ENCODE measurements at places on chromosomes 13 and 19.
A peak's percentile ranks its signal among the peaks of the same experiment; 100 is the strongest.

GRCh38 chr19:3969435-3970312 is 1.2 kb downstream of the DAPK3 start:
- peak overlapping the region; percentile 94 for H3K27ac ChIP-seq
- H3K4me1 ChIP-seq, result peaks cover 30% of the 10 kb centered on the region
- DNase-seq, result peak; percentile 96
- H3K36me3 ChIP-seq, result peaks cover 38% of the 10 kb centered on the region

GRCh38 chr19:19256072-19256969 is 16.8 kb downstream of the TM6SF2 start:
- no peak overlapping the region for H3K4me3 ChIP-seq
- H3K27ac ChIP-seq, result no peak overlapping the region
- no peaks in the 10 kb centered on the region for H3K36me3 ChIP-seq
- H3K27me3 ChIP-seq, result peaks cover 18% of the 10 kb centered on the region
- peak; percentile 82 for DNase-seq
- no peaks in the 10 kb centered on the region for H3K4me1 ChIP-seq

- H3K27ac ChIP-seq, result no peak overlapping the region
- H3K4me1 ChIP-seq, result no peaks in the 10 kb centered on the region
- DNase-seq, result no peak
- no peaks in the 10 kb centered on the region for H3K27me3 ChIP-seq
Observed at GRCh38 chr13:74794582-74794981, 660.4 kb upstream of the KLF12 start.

DNA sequence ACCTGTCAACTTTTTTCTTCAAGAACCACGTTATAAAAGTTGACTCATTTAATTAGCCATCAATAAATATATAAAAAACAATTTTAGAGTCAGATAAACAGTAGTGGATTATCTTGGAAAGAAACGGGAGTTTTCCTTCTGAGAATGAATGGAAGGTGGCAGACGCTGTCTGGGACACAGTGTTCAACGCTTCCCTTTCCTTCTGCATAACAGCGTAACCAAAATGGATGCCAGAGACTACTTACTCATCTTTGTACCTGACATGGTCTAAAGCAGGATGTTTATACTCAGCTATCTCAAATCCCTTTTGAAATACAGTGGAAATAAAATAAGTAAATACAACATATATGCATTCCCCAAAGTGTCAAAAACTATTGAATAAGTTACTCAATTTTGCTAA is 195.2 kb downstream of the LHFPL6 start:
- no peaks in the 10 kb centered on the region for H3K36me3 ChIP-seq
- H3K4me1 ChIP-seq, result peaks cover 27% of the 10 kb centered on the region
- no peaks in the 10 kb centered on the region for H3K27me3 ChIP-seq
- no peak overlapping the region for H3K27ac ChIP-seq
- no peak for DNase-seq
- no peak overlapping the region for H3K4me3 ChIP-seq

- H3K4me3 ChIP-seq, result no peak overlapping the region
- DNase-seq, result peak; percentile 65
- peaks cover 25% of the 10 kb centered on the region for H3K4me1 ChIP-seq
- H3K36me3 ChIP-seq, result no peaks in the 10 kb centered on the region
- no peak overlapping the region for H3K27ac ChIP-seq
Observed at GRCh38 chr13:43360892-43361610, 337.7 kb downstream of the DNAJC15 start.

GRCh38 chr13:90015565-90016507 is 1331.7 kb upstream of the MIR17HG start:
- DNase-seq, result no peak
- no peaks in the 10 kb centered on the region for H3K36me3 ChIP-seq
- no peak overlapping the region for H3K4me3 ChIP-seq
- H3K4me1 ChIP-seq, result no peaks in the 10 kb centered on the region

DNA sequence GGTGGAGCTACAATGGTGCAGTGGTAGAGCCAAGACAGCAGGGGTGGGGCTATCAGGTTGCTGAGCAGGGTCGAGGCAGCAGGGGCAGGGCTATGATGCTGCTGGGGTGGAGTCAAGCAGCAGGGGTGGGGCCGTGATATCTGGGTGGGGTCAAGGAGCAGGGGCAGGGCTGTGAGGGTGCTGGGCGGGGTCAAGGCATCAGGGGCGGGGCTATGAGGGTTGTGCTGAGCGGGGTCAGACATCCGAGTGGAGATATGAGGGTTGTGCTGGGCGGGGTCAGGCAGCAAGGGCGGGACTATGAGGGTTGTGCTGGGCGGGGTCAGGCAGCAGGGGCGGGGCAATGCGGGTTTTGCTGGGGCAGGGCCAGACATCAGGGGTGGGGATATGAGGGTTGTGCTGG is 14.7 kb downstream of the HCN2 start:
- no peaks in the 10 kb centered on the region for H3K36me3 ChIP-seq
- no peaks in the 10 kb centered on the region for H3K27me3 ChIP-seq
- DNase-seq, result no peak
- H3K4me3 ChIP-seq, result no peak overlapping the region
- H3K4me1 ChIP-seq, result no peaks in the 10 kb centered on the region

GRCh38 chr13:24167666-24168391 is 7.3 kb downstream of the SPATA13 start:
- DNase-seq, result no peak
- H3K36me3 ChIP-seq, result no peaks in the 10 kb centered on the region
- H3K27ac ChIP-seq, result peak overlapping the region; percentile 50
- H3K4me3 ChIP-seq, result no peak overlapping the region
- peaks cover 3% of the 10 kb centered on the region for H3K4me1 ChIP-seq

GRCh38 chr19:441213-441836 is 19.5 kb downstream of the SHC2 start:
- H3K4me3 ChIP-seq, result no peak overlapping the region
- DNase-seq, result no peak
- no peaks in the 10 kb centered on the region for H3K4me1 ChIP-seq
- no peaks in the 10 kb centered on the region for H3K27me3 ChIP-seq

DNA sequence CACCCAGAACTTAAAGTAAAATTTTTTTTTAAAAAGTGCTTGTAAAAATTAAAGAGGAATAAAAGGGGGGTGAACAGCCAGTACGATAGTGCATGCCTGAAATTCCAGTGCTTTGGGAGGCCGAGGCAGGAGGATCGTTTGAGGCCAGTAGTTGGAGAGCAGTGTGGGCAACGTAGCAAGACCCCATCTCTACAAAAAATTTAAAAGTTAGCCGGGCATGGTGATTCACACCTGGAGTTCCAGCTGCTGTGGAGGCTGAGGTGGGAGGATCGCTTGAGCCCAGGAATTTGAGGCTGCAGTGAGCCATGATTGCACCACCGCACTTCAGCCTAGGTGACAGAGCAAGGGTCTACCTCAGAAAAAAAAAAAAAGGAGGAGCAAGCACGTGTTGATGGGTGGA is 7.8 kb downstream of the ADAMTSL5 start:
- peaks cover 22% of the 10 kb centered on the region for H3K27me3 ChIP-seq
- no peaks in the 10 kb centered on the region for H3K4me1 ChIP-seq
- H3K36me3 ChIP-seq, result no peaks in the 10 kb centered on the region
- no peak overlapping the region for H3K4me3 ChIP-seq

- peak overlapping the region; percentile 97 for H3K27ac ChIP-seq
- peaks cover 28% of the 10 kb centered on the region for H3K4me1 ChIP-seq
- DNase-seq, result peak; percentile 84
- H3K36me3 ChIP-seq, result no peaks in the 10 kb centered on the region
- H3K27me3 ChIP-seq, result no peaks in the 10 kb centered on the region
Observed at GRCh38 chr13:109156181-109156935, 526.9 kb downstream of the MYO16 start.

DNA sequence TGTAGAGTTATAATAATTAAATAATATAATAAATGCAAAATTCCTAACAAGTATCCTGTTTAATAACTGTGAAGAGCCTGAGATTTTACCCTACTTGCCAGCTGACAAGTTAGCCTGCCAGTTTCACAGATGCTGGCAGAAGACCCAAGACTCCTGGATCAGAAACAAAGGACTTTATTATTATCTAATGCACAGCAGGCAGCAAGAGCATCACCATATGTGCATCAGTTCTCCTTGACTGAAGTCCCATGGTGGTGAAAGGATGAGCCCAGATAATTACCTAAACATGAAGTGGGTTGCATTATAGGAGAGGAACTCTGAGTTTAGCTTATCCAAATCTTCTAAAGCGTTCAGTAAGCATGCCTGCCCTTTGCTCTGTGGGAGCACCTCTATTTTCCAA is 39.1 kb upstream of the MTIF3 start:
- H3K36me3 ChIP-seq, result no peaks in the 10 kb centered on the region
- H3K27me3 ChIP-seq, result peaks cover 3% of the 10 kb centered on the region
- no peak overlapping the region for H3K4me3 ChIP-seq
- no peak for DNase-seq
- no peaks in the 10 kb centered on the region for H3K4me1 ChIP-seq
